ENCODE measurements at places on chromosomes 5 and 9.

- DNase-seq: no peak
These were observed 35.3 kb downstream of the C5orf15 start for GRCh38 chr5:133933169-133933509.

DNA sequence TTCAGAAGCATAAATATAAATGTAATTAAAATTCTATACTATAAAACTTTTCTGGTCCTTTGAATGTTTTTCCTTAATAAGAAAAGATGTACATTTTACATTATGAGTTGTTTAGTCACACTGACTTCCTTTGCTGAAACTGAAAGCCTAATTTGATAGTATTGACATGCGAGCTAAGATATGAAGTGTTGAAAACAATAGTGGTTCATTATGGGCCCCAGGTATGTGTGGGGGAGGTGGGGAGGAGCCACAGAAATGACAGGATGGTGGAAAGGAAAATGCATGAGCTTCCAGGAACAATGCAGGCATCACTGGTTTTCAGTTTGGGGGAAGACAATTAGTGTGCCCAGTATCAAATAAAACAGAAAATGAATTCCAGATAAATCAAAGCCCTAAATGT, 35.4 kb upstream of the RLN1 start:
- DNase-seq: no peak

DNA sequence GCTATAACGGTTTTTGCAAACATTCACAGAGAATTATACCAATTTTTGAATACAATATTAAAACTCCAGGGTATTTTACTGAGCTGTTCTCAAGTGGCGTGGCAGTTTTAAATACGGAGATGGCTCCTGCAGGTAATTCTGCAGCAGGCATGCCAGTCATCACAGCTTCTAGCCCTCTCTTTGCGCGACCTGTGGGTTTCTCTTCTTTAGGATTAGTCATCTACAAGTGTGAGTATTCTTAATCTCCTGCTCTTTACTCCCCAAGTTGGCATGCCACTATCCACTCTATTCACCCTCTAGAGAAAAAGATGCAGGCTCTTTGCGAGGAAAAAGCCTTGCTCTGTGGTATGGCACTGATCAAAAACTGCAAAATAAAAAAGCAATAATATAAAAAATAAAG, 43.9 kb downstream of the ANKRD31 start:
- DNase-seq: no peak

DNA sequence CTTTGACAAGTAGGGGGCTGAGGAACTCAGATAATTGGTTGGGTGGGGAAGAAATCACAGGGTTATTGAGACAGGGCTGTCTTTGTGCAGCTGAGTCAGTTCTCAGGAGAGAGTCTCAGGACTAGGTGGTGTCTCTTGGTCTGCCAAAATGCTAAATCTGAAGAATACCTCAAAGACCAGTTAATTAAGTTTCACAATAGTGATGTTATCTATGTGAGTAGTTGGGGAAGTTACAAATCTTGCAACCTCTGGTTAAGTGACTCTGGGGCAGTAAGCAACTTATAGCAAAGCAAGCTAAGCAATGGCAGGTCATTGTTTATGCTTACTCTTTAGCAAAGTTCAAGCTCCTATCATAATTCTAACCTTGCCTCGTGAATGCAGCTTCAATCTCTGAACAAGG, 53.6 kb downstream of the GIN1 start:
- DNase-seq: no peak

GRCh38 chr5:171221916-171222315, 87.1 kb upstream of the TLX3 start:
- no peak for DNase-seq
